ENCODE measurements at places on chromosomes 2 and 18. TPM values are rescaled to one million over a fixed set of nuclear protein-coding genes. Genes with fewer than 3 reads are reported as not detected.

DNA sequence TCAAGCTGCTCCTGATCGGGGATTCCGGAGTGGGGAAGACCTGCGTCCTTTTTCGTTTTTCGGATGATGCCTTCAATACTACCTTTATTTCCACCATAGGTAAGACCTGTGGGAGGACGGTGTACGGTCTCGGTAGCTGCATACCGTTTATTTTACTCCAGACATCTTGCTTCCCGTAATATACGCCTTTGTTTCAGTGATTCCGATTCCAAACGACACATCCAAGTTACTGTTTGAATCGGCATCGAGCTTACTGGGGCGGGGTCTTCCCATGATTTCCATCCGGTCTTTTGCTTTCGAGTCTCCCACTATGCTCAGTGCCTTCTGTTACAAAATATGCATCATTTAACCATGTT lies 731 bp downstream of the RAB10 start:
- H3K36me3 ChIP-seq = peaks cover 4% of the 10 kb centered on the region
- no peaks in the 10 kb centered on the region for H3K27me3 ChIP-seq
- peak overlapping the region; percentile 98 for H3K4me3 ChIP-seq
- peak overlapping the region; percentile 97 for H3K27ac ChIP-seq
- DNase-seq = peak; percentile 49
- peaks cover 14% of the 10 kb centered on the region for H3K4me1 ChIP-seq

DNA sequence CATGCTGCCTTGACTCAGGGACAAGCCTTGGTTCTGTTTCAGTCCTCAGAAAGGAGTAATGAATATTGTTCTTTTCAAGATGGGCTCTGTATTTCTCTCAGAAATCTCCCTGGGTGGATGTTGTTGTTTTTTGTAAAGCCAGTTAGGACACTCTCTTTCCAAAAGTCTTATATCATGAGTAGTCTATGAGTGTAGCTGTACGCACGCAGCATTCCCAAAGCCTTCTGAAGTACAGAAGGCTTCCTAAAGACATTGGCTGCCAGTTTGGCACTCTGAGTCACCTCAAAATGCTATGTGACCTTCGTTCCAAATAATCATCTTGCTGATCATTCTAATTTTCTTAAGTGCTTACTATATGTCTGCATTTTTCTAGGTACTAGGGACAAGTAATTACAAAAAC lies 16.7 kb upstream of the GTF2A1L start:
- DNase-seq = no peak
- no peaks in the 10 kb centered on the region for H3K4me1 ChIP-seq
- peaks cover 3% of the 10 kb centered on the region for H3K36me3 ChIP-seq
- H3K4me3 ChIP-seq = no peak overlapping the region
- no peaks in the 10 kb centered on the region for H3K27me3 ChIP-seq
- H3K27ac ChIP-seq = no peak overlapping the region

GRCh38 chr2:16245481-16246054 lies 305.2 kb downstream of the MYCN start:
- no peak overlapping the region for H3K4me3 ChIP-seq
- peaks cover 17% of the 10 kb centered on the region for H3K27me3 ChIP-seq
- DNase-seq = no peak
- peaks cover 2% of the 10 kb centered on the region for H3K4me1 ChIP-seq

- H3K36me3 ChIP-seq = no peaks in the 10 kb centered on the region
- H3K27me3 ChIP-seq = no peaks in the 10 kb centered on the region
- DNase-seq = peak; percentile 93
- H3K27ac ChIP-seq = no peak overlapping the region
- no peaks in the 10 kb centered on the region for H3K4me1 ChIP-seq
These were observed 37.5 kb upstream of the SLC38A11 start for GRCh38 chr2:164992818-164993217.

- no peaks in the 10 kb centered on the region for H3K27me3 ChIP-seq
- DNase-seq = no peak
- no peaks in the 10 kb centered on the region for H3K36me3 ChIP-seq
- no peak overlapping the region for H3K27ac ChIP-seq
These were observed 138.2 kb upstream of the OTOS start for GRCh38 chr2:240278661-240279060.

GRCh38 chr2:143428700-143429099 lies 299.5 kb downstream of the ARHGAP15 start:
- no peak overlapping the region for H3K27ac ChIP-seq
- no peak overlapping the region for H3K4me3 ChIP-seq
- no peak for DNase-seq
- no peaks in the 10 kb centered on the region for H3K36me3 ChIP-seq

GRCh38 chr2:160355080-160355479 lies 138.5 kb downstream of the RBMS1 start:
- no peak overlapping the region for H3K27ac ChIP-seq
- H3K4me3 ChIP-seq = no peak overlapping the region
- peaks cover 2% of the 10 kb centered on the region for H3K4me1 ChIP-seq

DNA sequence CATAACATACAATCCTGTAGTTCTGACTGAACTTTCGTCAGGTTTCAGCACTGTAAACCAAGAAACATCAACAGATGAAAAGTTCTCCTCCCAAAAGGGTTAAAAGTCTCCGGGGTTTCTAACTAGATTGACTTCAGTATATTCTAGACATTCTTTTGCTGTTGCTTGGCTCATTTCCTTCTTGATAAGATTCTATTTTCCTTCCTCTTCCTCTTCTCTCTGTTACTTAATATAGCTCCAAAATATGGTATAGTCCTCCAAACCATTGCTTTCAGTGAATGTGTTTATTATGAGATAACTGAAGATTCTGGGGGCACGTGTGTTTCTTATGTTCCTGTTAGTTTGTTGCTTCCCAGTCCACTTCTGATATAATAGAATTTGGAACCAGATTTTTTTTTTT lies 46.4 kb upstream of the MAP4K3 start:
- DNase-seq = no peak
- no peaks in the 10 kb centered on the region for H3K4me1 ChIP-seq
- no peaks in the 10 kb centered on the region for H3K27me3 ChIP-seq
- H3K4me3 ChIP-seq = no peak overlapping the region
- no peaks in the 10 kb centered on the region for H3K36me3 ChIP-seq

- no peak overlapping the region for H3K27ac ChIP-seq
- no peak overlapping the region for H3K4me3 ChIP-seq
- no peak for DNase-seq
- H3K27me3 ChIP-seq = no peaks in the 10 kb centered on the region
- H3K4me1 ChIP-seq = peaks cover 3% of the 10 kb centered on the region
These were observed 130.3 kb upstream of the CCDC68 start for GRCh38 chr18:55089610-55090009.

- H3K27ac ChIP-seq = no peak overlapping the region
- no peak for DNase-seq
- H3K4me3 ChIP-seq = no peak overlapping the region
- no peaks in the 10 kb centered on the region for H3K36me3 ChIP-seq
- H3K4me1 ChIP-seq = no peaks in the 10 kb centered on the region
These were observed 265.1 kb downstream of the RIT2 start for GRCh38 chr18:42850174-42851083.

DNA sequence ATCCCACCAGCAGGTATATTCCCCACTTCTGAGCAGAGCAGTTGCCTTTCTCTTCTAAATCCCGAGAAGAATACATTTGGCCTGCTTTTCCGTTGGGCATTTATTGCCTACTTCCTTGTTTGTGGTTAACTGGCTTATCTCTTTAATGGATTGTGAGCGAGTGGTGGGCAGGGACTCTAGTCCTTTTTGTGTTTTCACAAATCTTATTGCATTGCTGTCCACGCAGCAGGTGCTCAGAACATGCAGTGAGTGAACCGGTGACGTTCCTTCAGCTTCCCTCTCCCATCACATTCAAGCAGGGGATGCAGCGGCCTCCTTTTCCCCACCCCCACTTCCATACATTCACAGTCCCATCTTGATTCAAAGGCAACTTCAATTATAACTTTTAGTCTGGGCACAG lies 28.9 kb upstream of the GAREM2 start:
- H3K36me3 ChIP-seq = no peaks in the 10 kb centered on the region
- DNase-seq = no peak
- no peak overlapping the region for H3K4me3 ChIP-seq
- no peak overlapping the region for H3K27ac ChIP-seq

DNA sequence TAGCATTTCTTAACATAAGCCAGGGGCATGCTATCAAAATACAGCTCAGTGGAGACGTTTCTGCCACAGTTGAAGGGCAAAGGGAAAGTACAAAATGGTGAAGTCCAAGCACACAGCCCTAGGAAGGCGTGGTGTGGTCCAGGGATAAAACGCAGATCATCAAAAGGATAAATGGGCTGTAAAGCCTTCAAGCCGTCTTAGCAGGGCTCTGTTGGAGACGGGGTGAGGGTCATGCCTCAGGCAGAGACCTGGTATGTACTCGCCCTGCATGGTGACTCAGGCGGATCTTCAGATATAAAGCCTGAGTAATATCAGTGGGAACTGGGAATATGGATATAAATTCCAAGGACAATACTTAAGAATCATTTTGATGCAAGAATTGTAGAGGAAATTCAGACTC lies 61.2 kb downstream of the NGEF start:
- H3K4me3 ChIP-seq = no peak overlapping the region
- peaks cover 4% of the 10 kb centered on the region for H3K27me3 ChIP-seq
- DNase-seq = no peak
- H3K27ac ChIP-seq = no peak overlapping the region

GRCh38 chr18:38174173-38174572 lies 608.6 kb upstream of the CELF4 start:
- no peaks in the 10 kb centered on the region for H3K4me1 ChIP-seq
- no peak for DNase-seq
- H3K27ac ChIP-seq = no peak overlapping the region
- H3K27me3 ChIP-seq = no peaks in the 10 kb centered on the region

DNA sequence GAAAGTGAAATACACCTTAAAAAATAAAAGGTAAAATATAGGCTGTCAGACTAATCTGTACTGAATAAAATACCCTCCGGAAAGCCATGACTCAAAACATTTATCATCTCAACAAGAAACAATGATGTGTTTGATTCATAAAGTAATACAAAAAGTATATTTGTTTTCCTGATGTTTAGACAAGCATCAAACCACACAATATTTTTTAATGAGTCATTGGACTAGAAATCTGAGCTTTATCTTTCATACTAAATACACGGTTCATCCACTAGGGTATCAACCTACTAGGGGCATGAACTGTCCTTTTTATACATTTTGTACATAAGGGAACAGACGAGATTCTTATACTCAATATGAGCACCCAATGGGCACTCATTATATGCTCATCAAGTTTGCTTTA lies 31.3 kb downstream of the CD226 start:
- H3K4me3 ChIP-seq = no peak overlapping the region
- H3K27ac ChIP-seq = no peak overlapping the region
- H3K27me3 ChIP-seq = no peaks in the 10 kb centered on the region
- H3K36me3 ChIP-seq = no peaks in the 10 kb centered on the region
- no peaks in the 10 kb centered on the region for H3K4me1 ChIP-seq

- DNase-seq = peak; percentile 20
- no peaks in the 10 kb centered on the region for H3K27me3 ChIP-seq
- no peaks in the 10 kb centered on the region for H3K4me1 ChIP-seq
- no peak overlapping the region for H3K27ac ChIP-seq
- H3K36me3 ChIP-seq = no peaks in the 10 kb centered on the region
These were observed 260.6 kb upstream of the LINC00305 start for GRCh38 chr18:64409511-64409910.

DNA sequence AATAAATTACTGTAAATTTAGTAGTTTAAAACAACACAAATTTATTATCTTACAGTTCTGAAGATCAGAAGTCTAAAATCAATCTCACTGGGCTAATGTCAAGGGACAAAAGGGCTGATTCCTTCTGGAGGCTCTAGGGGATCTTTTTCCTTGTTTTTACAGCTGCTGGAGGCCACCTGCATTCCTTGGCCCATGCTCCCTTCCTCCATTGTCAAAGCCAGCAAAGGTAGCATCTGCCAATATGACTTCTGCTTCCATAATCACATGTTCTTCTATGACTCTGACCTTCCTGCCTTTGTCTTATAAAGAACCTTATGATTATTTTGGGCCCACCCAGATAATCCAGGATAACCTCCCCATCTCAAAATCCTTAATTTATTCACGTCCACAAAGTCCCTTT lies 46.0 kb upstream of the FAM136A start:
- H3K36me3 ChIP-seq = no peaks in the 10 kb centered on the region
- H3K4me3 ChIP-seq = no peak overlapping the region
- DNase-seq = no peak

DNA sequence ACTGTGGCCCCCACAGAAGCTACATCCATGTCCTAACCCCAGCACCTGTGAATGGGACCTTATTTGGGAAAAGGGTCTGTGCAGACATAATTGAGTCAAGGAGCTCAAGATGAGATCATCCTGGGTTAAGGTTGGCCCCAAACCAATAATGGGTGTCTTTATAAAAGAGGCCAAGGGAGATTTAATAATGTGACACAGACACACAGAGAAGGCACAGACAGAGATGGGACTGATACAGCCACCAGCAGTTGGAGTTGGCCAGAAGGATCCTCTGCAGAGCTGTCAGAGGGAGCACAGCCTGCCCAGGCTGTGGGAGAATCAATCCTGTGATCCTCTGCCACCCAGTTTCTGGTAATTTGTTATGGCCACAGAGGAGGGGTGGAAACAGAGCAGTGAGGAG lies 26.0 kb downstream of the SNORC start:
- H3K4me1 ChIP-seq = peaks cover 10% of the 10 kb centered on the region
- DNase-seq = no peak
- H3K36me3 ChIP-seq = no peaks in the 10 kb centered on the region
- no peak overlapping the region for H3K4me3 ChIP-seq
- no peak overlapping the region for H3K27ac ChIP-seq
- no peaks in the 10 kb centered on the region for H3K27me3 ChIP-seq

Gene DNPEP
- total RNA-seq = 24.5 TPM

Gene WDCP
- 11.3 TPM for total RNA-seq

Gene GAREM2
- 2.5 TPM for total RNA-seq

Gene HOXD12
- total RNA-seq = not detected

Gene LRATD1
- 4.8 TPM for total RNA-seq

Gene UGT1A1
- not detected for total RNA-seq

Gene CCL20
- 0.27 TPM for total RNA-seq

Gene ERBB4
- total RNA-seq = 12.7 TPM
